ENCODE measurements at places on chromosomes 12 and 14.

DNA sequence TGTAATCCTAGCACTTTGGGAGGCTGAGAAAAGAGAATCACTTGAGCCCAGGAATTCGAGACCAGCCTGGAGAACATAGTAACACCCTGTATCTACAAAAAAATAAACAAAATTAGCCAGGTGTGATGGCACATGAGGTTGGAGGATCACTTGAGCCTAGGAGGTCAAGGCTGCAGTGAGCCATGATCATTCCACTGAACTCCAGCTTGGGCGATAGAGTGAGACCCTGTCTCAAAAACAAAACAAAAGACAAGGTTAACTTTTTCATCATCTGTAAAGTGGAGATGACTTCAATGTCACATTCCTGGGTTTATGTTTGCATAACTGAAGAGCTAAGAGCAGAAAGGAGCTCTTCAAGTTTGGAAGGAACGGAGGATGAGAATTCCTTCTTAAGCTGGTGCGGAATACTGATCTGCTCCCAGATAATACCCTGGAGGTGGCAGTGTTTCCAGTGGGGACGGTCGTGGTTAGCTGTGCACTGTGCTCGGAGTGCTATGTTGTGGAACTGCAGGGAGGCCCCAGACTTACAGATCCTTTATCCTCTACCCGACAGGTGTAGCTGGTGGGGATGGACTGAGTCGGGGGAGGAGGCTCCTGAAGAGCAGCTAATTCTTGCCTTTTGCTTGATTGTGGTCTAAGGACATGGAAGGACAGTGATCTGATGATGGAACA, 22.5 kb upstream of the BICD1 start:
- no peak for ATAC-seq
- H3K27ac ChIP-seq, result no peak overlapping the region
- no peaks in the 10 kb centered on the region for H3K36me3 ChIP-seq
- H3K4me3 ChIP-seq, result no peak overlapping the region
- H3K4me1 ChIP-seq, result no peaks in the 10 kb centered on the region

DNA sequence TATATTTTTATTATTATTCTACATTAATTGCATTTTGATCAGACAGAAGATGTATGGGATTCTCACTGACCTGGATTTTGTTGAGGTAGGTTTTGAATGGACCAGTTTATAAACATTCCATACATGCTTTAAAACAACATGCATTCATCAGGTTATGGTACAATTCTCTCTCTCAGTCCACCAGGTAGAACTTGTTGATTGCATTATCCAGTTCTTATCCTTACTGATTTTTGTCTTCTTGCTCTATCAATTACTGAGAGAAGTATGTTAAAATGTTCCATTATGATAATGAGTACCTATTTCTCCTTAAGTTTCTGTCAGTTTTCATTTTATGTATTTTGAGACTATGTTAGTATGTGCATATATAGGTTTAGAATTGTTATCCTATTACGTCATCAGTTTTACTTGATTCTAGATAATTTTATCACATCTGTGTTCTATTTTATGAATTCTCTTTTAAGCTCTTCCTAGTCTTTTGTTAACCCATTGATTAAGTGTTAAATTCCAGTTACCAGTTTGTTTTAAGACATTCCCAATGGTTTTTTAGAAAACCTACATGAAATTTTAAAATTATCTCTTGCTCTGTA, 50.6 kb downstream of the EP400 start:
- no peaks in the 10 kb centered on the region for H3K36me3 ChIP-seq
- H3K4me1 ChIP-seq, result no peaks in the 10 kb centered on the region
- no peak overlapping the region for H3K4me3 ChIP-seq

GRCh38 chr12:49932023-49932422, 18.5 kb upstream of the AQP2 start:
- no peaks in the 10 kb centered on the region for H3K27me3 ChIP-seq
- H3K4me3 ChIP-seq, result no peak overlapping the region
- no peak overlapping the region for H3K27ac ChIP-seq
- no peaks in the 10 kb centered on the region for H3K36me3 ChIP-seq
- no peaks in the 10 kb centered on the region for H3K4me1 ChIP-seq

DNA sequence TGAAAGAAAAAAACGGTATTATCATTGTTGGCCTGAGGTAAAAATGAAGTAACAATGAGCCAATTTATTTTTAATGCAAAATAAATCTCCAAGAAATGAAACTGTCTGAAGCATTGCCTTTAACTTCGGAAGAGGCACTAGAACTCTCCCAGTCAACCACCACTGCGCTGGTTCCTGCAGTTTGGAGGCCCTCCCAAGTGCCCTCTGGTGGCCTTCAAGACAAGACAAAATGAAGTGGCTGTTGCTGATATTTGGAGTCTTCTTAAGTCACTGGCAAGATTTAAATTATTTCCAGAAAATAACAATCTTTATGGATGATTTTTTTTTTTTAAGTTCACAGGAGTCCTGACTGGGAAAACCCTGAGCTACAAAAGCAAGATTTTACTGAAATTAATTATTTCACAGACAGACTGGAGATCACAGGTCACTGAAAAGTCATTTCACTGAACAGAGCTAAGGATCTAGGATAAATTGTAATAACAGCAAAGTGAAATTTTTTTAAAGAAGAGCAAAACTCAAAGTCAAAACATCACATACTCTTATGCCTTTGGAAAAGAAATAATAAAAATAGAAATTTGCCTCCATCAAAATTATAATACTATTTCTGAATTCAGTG, 58.2 kb downstream of the DICER1 start:
- peaks cover 2% of the 10 kb centered on the region for H3K36me3 ChIP-seq
- H3K4me1 ChIP-seq, result peaks cover 7% of the 10 kb centered on the region
- no peak overlapping the region for H3K4me3 ChIP-seq
- peak; percentile 58 for ATAC-seq
- H3K27me3 ChIP-seq, result no peaks in the 10 kb centered on the region
- no peak overlapping the region for H3K27ac ChIP-seq

GRCh38 chr12:58046271-58046670, 104.9 kb downstream of the ATP23 start:
- ATAC-seq, result no peak
- H3K36me3 ChIP-seq, result no peaks in the 10 kb centered on the region
- H3K4me1 ChIP-seq, result no peaks in the 10 kb centered on the region
- no peak overlapping the region for H3K4me3 ChIP-seq
- no peaks in the 10 kb centered on the region for H3K27me3 ChIP-seq

DNA sequence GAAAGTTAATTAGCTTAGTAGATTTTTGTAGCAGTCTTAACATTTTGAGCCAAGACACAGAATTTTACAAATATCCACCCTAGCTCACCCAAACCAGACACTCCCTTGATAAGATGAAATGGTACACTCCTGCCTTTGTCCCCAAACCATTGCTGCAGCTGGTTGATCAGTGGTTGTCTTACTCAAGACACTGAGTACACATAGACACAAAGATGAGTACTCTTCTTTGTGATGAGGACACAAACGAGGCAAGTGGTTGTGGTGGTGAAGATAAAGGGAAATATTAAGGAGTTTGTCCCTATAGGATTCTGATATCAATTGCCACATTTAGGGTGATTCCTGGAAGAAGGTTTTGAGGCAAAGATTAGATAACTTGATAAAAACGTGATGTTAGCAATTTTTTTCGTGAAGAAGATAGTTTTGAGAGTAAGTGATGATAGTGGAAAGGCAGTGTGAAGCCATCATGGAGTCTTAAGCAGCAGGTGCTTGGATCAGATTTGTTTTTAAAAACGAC, 21.4 kb upstream of the ATP2B1 start:
- no peak for ATAC-seq
- no peaks in the 10 kb centered on the region for H3K27me3 ChIP-seq
- H3K4me3 ChIP-seq, result no peak overlapping the region
- no peak overlapping the region for H3K27ac ChIP-seq
- H3K4me1 ChIP-seq, result no peaks in the 10 kb centered on the region

DNA sequence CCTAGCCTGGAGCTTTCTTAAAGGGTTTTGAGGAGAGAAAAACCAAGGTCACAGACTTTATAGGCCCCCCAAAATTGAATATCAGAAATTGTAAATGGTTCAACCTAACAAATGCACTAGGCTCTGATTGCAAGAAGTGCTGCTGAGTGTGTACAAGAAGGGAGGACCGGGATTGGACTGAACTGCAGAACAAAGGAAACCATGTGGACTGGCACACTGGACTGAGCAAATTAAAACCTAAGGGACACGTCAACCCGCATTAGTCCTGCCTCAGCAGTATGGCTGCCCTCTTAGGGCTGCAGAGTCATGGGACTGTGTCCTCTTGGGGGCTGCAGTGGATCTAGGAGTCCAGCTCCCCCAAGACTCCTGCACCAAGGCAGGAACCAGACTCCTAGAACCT, 842 bp upstream of the CISTR start:
- H3K4me1 ChIP-seq, result no peaks in the 10 kb centered on the region
- no peak for ATAC-seq
- no peaks in the 10 kb centered on the region for H3K36me3 ChIP-seq
- H3K27me3 ChIP-seq, result peaks cover 55% of the 10 kb centered on the region
- H3K27ac ChIP-seq, result no peak overlapping the region

- H3K4me1 ChIP-seq, result no peaks in the 10 kb centered on the region
- H3K27ac ChIP-seq, result no peak overlapping the region
These were observed 23.3 kb upstream of the MARK3 start for GRCh38 chr14:103361867-103362266.

DNA sequence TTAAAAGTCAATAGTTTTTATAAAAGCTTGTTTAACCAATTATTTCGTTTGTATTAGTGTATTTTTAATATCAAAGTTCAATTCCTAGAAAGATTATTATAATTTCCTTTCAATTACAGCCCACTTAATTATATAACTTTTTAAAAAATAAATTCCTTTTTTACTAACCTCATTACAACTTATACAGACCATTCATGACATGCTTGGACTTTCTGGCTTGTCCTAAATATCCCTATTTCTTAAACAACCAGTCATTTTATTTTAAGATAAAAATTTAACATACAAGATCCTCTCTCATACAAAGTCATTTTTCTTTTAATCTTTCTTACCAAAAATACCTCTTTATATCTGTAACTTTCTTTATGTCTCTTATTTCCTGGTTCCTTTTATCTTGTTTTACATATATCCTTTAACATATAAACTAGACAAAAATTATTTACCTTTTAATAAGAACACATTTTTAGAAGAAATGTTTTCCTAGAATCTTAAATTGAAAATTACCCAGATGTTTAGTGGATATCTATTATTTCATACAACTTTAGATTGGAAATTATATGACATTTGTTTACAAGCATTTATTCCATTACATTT, 10.4 kb upstream of the TMEM263 start:
- H3K4me3 ChIP-seq, result no peak overlapping the region
- no peaks in the 10 kb centered on the region for H3K27me3 ChIP-seq
- no peaks in the 10 kb centered on the region for H3K4me1 ChIP-seq
- no peaks in the 10 kb centered on the region for H3K36me3 ChIP-seq
- no peak for ATAC-seq
- no peak overlapping the region for H3K27ac ChIP-seq

GRCh38 chr14:70096866-70097265, 91.9 kb downstream of the SLC8A3 start:
- ATAC-seq, result no peak
- peaks cover 36% of the 10 kb centered on the region for H3K27me3 ChIP-seq
- no peaks in the 10 kb centered on the region for H3K36me3 ChIP-seq
- no peaks in the 10 kb centered on the region for H3K4me1 ChIP-seq

DNA sequence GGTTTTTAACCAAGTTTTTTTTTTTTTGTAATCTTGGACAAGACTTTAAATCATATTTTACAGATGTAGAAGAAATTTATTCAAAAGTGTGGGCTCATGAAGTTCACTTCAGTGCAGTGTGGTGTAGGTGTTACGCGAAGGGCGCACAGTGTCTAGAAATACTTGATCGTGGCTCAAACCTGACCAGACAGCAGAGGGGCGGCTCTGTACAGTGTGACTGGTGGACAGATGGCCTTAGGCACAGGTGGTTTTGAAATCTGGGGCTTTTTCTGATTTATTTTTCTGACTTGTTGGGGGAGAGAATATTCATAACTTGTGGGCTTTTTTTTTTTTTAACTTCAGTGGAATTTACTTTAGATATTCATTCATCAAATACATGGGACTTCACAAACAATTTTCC, 179.2 kb downstream of the PELI2 start:
- H3K36me3 ChIP-seq, result peaks cover 17% of the 10 kb centered on the region
- ATAC-seq, result no peak
- no peaks in the 10 kb centered on the region for H3K4me1 ChIP-seq
- H3K27ac ChIP-seq, result no peak overlapping the region
- H3K27me3 ChIP-seq, result no peaks in the 10 kb centered on the region
- no peak overlapping the region for H3K4me3 ChIP-seq

GRCh38 chr12:22043943-22044342, 2.1 kb upstream of the CMAS start:
- no peaks in the 10 kb centered on the region for H3K36me3 ChIP-seq
- H3K27ac ChIP-seq, result no peak overlapping the region
- H3K4me1 ChIP-seq, result peaks cover 26% of the 10 kb centered on the region

DNA sequence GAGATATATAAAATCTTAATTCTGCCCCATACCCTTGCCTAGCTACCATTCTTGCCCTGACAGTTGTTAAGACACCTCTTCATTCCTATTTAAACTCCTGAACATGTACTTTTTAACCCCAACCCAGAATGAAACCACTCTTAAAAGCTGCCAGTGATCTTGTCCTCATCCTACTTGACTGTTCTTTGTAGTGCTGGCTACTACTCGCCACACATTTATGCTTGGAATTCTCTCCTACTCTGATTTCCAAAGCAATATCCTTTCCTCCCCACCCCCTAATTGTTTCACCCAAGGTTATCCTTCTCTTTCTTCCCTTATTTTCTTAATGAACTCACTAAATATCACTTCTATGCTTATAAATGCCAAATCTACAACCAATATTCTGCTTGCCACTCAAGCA, 4.1 kb downstream of the NFYB start:
- H3K27ac ChIP-seq, result peak overlapping the region; percentile 35
- no peaks in the 10 kb centered on the region for H3K27me3 ChIP-seq
- ATAC-seq, result no peak

GRCh38 chr12:121300083-121300819, 3.7 kb upstream of the CAMKK2 start:
- no peak for ATAC-seq
- H3K4me3 ChIP-seq, result no peak overlapping the region
- H3K27ac ChIP-seq, result no peak overlapping the region
- H3K4me1 ChIP-seq, result no peaks in the 10 kb centered on the region
- H3K36me3 ChIP-seq, result no peaks in the 10 kb centered on the region
- H3K27me3 ChIP-seq, result no peaks in the 10 kb centered on the region

- no peaks in the 10 kb centered on the region for H3K36me3 ChIP-seq
- no peaks in the 10 kb centered on the region for H3K4me1 ChIP-seq
- H3K27ac ChIP-seq, result no peak overlapping the region
These were observed 418.6 kb downstream of the SLC16A7 start for GRCh38 chr12:60014436-60014835.

GRCh38 chr14:95500772-95501401, 15.6 kb downstream of the SYNE3 start:
- H3K27me3 ChIP-seq, result no peaks in the 10 kb centered on the region
- H3K4me1 ChIP-seq, result peaks cover 36% of the 10 kb centered on the region
- H3K27ac ChIP-seq, result peak overlapping the region; percentile 31
- no peaks in the 10 kb centered on the region for H3K36me3 ChIP-seq
- H3K4me3 ChIP-seq, result no peak overlapping the region

DNA sequence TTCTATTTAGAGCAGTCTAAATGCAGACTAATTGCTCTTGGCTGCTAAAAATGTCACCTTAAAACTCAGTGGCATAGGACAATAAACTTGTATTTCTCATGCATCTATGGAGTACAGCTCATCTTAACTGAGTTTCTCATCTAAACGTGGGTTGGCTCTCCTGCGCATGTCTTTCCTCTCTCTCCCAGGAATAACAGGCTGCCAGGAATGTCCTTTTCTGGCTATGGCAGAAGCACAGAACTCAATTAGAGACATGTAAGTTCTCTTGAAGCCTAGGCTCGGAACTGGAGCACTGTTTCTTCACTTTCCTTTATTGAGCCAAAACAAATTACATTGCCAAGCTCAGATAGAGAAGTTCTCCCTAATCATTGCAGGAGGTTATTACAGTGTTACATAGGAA, 722.3 kb upstream of the FLRT2 start:
- no peak overlapping the region for H3K4me3 ChIP-seq
- no peaks in the 10 kb centered on the region for H3K36me3 ChIP-seq
- H3K4me1 ChIP-seq, result peaks cover 8% of the 10 kb centered on the region

Measured in gastroesophageal sphincter (tissue), 4 donors.